ENCODE measurements at places on chromosomes 2 and 18. TPM values are rescaled to one million over a fixed set of nuclear protein-coding genes. Genes with fewer than 3 reads are reported as not detected.

WNT10A gene
- 11.4 TPM for total RNA-seq

MARCHF4 gene
- total RNA-seq, result not detected

TMEM169 gene
- 0.57 TPM for total RNA-seq

PCARE gene
- total RNA-seq, result not detected

PROKR1 gene
- total RNA-seq, result not detected

FEV gene
- total RNA-seq, result not detected

KIF1A gene
- total RNA-seq, result not detected

TUBA4B gene
- not detected for total RNA-seq

KLF7 gene
- total RNA-seq, result 0.35 TPM
